NCI-H226 (cell line): ENCODE measurements at places on chromosomes 5 and 9.

- peak; percentile 61 for DNase-seq
Measured at GRCh38 chr5:35924950-35925722, 13.3 kb downstream of the CAPSL start.

DNA sequence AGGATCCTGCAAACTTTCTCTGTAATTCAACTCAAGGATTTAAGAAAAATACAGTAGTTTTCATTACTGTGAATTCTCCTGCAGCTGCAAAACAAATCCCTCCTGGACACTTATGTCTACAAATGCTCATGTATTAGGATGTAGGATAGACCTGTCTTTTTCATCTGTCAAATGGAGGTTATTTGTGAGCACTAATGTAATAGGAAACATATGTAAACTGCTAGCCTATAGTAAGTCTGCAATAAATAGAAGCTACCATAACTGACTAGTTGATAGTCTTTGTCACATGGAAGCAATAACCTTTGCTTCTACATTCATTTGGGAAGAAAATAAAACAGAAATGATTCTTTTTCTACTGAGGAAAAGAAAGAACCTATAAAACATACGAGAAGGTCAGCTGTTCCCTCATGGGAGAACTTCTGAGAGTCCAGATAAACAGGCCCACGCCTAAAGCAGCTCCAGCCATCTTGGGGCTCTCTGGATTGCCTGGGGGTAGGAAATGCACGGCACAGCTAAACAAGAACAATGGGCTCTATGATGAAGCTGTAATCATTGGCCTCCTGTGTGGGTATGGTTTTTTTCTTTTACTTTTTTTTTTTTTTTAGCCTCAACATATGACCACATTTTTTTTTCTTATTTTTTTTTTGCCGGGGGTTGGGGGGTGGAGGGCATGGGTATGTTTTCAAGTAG is 6.2 kb downstream of the KCNV2 start:
- DNase-seq: no peak

GRCh38 chr5:98301547-98301946 is 471.9 kb upstream of the RGMB start:
- no peak for DNase-seq

GRCh38 chr9:100690438-100690837 is 112.6 kb downstream of the CAVIN4 start:
- DNase-seq: no peak

DNA sequence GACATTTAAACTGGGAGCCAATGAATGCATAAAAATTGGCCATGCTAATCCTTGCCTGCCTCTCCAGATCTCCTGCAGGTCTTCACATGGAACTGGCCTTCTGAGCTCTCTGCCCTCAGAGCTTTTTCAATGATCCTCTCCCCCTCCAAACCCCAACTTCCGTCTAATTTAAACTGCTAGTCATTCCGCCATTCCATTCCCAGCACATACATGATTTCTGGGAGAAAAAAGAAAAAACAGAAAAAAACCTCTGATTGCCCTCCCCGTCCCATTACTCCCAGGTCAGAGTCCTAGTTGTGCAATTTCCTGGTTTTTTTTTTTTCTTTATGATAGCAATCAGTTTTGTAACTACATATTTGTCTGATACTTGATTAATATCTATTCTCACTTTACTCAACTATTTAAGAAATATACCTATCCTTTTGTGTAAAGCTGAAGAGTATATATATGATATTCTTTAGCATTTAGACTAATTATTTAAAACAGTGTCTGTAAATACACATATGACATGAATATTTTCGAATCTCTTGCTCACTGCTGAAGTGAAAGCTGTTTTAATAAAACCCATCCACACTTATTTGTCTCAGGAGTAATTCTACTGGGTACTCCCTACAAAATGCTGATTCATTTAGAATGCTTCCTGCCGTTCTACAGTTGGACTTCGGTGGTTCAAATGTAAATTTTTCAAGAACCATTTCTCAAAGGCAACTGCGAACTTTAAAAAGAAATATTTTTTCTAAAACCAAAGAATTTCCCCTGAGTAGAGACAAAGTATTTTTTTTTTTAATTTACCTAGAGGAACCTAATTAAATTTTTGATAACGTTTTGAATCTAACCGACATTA is 1.6 kb downstream of the HINT1 start:
- DNase-seq: no peak

- no peak for DNase-seq
Measured at GRCh38 chr5:134906811-134907210, 1.9 kb downstream of the PCBD2 start.

GRCh38 chr9:134643222-134643671 is 1.6 kb downstream of the COL5A1 start:
- peak; percentile 59 for DNase-seq
